ENCODE measurements at places on chromosomes 4 and X.
A peak's percentile ranks its signal among the peaks of the same experiment; 100 is the strongest.

DNA sequence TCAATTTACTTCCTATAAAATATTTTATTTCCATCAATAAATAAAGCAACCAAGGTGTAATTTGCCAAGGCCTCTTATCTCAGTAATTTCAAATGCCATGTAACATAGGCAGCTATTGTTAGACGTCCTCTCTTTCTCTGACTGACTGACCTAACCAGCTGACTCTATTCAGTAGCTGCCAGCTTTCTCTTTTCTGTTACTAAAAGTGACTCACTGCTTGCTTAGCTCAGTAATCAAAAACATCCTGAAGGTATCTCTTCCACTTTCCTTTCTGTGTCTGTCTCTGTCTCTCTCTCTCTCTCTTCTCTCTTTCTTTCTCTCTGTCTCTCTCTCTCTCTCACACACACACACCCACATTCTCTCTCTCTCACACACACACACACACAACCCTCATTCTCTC, 134.2 kb downstream of the SPOCK3 start:
- DNase-seq, result no peak

DNA sequence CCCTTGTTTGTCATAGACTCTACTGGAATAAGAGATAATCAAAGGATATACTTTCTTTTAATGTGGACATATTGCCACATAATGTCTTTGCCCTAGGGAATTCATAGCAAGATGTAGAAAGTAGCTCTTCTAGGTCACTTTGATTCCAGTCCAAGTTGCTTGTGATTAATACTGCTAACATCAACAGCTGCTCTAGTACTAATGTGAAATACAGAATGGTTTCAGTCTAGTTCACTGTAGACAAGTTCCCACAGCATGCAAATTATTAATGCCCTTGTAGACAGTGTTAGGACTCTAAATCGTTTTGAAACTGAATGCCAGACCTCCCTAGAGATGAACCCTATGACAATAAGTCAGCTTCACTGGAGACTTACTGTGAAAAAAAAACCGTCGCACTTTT, 494.6 kb upstream of the ATOH1 start:
- DNase-seq, result no peak

GRCh38 chrX:102593367-102593766, 5.9 kb upstream of the ARMCX5 start:
- DNase-seq, result no peak

DNA sequence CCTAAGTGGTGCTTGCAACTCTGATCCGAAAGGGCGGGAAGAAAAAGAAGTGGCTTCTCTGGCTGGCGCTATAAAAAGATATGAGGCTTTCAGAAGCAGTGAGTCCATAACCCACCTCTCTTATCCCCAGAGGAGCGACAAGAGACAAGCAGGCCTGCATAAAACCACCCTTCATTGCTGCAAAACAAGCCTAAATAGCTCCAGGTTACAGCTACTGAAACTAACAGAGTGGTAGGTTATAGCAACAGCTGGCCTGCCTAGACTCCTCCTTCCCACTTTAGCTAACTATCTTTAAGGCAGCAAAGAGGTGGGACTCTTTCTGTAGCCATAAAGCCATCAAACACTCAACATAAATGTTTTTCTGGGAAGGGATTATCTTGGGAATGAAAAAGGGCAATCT, 245.0 kb upstream of the GPR101 start:
- DNase-seq, result no peak

- DNase-seq, result no peak
Measured at GRCh38 chr4:121737846-121738554, 27.0 kb downstream of the SMIM43 start.

GRCh38 chrX:69285881-69286564, 120.8 kb upstream of the PJA1 start:
- peak; percentile 65 for DNase-seq

DNA sequence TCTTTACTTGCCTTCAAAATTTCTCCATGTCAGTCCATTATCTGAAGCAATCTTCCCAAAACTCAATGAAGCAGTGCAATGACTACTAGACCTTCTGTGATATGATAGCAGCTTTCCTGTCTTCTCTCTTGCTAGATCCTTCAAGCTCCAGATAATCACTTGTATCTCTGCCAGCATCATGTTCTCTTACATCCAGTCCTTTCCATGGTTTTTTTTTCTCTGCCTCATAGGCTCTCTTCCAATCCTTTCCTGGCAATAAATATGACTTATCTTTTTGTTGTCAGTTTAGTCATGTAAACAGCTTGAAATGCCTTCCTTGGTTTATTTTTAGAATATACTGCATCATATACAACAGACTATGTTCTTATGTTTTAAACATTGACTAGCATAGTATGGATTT, 193.5 kb downstream of the CFAP299 start:
- DNase-seq, result no peak

DNA sequence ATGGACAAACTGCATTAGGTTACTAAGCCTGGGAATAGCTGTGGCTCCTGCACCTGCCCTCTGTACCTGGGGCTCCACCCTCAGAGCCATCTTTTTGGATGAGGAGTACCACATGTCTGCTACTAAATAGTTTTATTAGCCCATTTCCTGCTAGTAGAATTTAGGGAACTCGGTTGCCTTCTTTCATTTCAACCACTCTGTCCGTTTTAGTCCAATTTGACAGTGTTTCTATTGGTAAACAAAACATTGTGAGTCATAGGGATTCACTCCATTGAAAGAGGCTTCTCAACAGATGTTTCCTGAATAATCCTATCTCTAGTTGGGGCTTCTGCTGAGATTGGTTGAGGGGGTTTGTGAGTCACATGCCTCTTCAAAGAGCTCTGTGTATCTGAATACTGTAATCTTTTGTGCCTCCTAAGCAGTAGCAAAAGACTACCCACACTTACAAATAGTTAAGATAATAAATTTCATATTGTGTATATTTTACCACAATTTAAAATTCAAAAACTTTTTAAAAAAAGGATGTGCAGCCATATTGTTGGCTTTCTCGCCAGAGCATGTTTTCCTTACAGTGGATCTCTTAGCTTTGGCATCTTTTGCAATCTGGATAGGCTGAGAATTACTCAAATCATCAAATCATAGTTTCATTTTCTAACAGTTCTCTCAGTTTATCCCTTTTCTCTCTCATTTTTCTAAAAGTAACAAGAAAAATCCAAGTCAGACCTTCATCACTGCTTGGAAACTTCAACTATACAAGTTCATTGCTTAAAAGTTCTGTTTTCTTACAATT, 9.9 kb downstream of the FAM200B start:
- no peak for DNase-seq

DNA sequence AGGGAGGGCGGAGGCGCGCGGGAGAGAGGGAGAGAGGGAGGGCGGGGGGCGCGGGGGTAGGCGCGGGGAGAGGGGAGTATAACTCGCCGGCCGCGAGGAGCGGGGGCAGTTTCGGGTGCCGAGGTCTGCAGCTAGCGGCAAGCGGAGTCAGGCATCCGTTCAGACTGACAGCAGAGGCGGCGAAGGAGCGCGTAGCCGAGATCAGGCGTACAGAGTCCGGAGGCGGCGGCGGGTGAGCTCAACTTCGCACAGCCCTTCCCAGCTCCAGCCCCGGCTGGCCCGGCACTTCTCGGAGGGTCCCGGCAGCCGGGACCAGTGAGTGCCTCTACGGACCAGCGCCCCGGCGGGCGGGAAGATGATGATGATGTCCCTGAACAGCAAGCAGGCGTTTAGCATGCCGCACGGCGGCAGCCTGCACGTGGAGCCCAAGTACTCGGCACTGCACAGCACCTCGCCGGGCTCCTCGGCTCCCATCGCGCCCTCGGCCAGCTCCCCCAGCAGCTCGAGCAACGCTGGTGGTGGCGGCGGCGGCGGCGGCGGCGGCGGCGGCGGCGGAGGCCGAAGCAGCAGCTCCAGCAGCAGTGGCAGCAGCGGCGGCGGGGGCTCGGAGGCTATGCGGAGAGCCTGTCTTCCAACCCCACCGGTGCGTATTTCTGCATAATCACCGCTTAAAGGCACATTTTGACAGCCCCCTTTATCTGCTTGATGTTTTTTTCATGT, at the start of gene POU4F2:
Gene POU4F2 (plus strand): TSS at position 108 of the 720 bp plus-strand sequence. CDS start 248 bp downstream, at position 356.
- DNase-seq, result peak; percentile 84

GRCh38 chr4:26191353-26191752, 129.5 kb upstream of the RBPJ start:
- no peak for DNase-seq

GRCh38 chr4:76745240-76745639, 152.7 kb downstream of the SOWAHB start:
- no peak for DNase-seq

GRCh38 chrX:102669526-102669925, 18.2 kb downstream of the GPRASP1 start:
- DNase-seq, result no peak

DNA sequence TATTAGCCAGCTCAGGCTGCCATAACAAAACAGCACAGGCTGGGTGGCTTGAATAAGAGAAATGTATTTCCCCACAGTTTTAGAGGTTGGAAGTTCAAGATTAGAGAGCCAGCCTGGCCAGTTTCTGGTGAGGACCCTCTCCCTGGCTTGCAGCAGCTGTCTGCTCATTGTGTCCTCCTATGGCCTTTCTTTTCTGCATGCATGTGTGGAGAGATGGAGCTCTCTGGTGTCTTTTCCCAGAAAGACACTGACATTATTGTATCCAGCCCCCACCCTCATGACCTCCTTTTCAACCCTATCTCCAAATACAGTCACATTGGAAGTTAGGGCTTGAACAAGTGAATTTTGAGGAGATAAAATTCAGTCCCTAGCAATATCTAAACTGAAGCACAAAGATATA, 263.8 kb upstream of the PABPC4L start:
- peak; percentile 58 for DNase-seq

- DNase-seq, result peak; percentile 75
Measured at GRCh38 chr4:138909587-138909986, 106.0 kb upstream of the NOCT start.

DNA sequence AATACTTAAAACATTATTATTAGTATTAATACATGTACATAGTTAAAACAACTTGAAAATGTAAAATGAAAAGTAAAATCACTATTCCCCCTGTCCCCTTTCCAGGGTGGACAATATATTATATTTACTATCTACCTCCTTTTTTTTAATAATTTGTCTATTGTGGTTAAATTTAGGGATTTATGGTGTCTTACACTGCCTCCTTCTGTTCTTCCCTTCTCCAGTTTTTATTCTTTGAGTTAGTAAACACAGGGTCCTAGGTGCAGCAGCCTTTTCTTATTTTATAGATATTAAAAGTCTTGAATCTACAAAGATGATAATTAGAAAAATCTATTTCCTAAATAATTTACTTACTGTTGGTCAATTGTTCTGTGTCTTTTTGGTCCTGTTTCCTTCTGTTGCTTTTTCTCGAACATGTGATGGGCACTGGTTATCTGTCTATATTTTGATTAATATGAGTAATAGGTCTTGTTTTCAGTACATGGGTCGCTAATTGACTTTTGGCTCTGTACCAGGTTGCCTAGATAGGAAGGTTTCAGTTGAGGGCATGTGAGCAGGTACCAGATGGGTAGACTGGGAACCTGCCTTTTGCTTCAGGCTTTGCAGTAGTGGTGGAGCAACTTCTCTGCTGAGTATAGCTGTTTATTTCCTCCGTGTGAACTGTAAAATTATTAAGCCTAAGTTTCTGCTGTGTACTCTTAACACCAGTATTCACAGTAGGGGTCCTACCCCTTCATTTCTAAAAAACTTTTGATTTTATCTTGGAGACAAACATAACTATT, 1.1 kb downstream of the NUDT9 start:
- DNase-seq, result peak; percentile 70

GRCh38 chr4:3572363-3572762, 40.1 kb upstream of the LRPAP1 start:
- DNase-seq, result no peak

GRCh38 chrX:117538178-117539089, 578.2 kb downstream of the KLHL13 start:
- DNase-seq, result no peak

DNA sequence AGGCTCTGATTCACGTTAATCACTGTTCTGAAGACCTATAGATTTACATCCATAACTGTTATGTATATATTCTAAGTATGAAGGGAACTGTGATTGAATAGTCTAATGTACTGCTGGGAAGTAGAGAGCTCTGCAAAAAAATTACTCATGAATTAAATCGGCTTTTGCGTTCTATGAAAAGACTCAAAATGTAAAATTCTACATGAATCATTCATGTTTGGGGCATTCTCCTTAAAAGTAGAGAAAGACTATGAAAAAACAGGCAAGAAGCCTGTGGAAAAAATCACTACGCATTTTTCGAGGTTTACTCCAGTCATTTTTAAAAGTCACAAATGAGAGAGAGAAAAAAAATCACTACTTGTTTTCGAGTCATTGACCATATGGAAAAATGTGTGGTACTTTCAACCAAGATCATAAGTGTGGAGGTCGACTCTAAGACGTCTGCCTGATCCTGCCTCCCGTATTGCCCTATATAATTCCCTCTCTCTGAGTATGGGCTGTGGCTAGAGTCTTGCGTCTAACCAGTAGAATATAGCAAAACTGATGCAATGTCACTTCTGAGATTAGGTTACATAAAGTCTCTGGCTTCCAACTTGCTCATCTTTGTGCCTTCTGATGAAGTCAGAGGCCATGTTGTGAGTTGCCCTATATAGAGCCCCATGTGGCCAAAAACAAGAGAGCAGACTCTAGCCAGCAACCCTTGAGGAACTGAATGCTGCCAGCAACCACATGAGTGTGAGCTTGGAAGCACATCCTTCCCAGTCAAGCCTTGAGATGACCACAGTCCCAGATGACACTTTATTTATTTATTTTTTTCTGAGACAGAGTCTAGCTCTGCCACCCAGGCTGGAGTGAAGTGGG, 32.1 kb upstream of the VEGFD start:
- no peak for DNase-seq

- no peak for DNase-seq
Measured at GRCh38 chr4:3431446-3431993, 10.2 kb upstream of the HGFAC start.

DNA sequence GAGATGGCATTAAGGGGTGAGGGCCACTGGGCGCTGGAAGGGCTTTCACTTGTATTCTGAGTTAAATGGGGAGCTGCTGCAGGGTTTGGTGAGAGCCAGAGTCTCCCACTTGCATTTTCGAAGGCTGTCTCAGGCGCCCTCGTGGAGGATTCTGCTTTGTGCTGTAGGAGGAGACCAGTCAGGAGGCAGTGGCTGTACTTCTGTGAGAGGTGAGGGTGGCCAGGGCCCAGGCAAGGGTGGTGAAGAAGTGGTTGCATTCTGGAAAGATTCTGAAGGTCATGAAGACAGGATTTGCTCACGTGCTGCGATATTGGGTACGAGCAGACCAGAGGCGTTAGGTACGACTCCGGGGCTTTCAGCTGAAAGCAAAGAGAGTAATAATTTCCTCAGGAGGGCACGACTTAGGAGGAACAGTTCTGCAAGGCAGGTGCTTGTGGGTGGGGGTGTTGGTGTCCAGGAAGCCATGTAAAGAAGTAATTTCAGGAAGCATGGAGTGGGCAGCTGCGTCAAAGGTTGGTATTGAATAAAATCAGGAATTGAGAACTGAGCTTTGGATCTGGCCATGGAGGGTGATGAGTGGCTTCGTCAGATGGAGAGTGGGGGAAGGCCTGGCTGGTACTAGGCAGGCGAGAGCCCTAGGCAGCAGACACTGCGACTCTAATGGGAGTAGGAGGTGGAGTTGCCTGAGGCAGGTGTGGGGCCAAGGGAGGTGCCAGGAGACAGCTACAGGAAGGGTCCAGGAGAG, 18.2 kb downstream of the PIGG start:
- DNase-seq, result no peak

- no peak for DNase-seq
Measured at GRCh38 chr4:75849461-75849860, 52.8 kb downstream of the PPEF2 start.

All from NCI-H1417 (cell line).